Placental epithelial cell (primary cell): ENCODE measurements at places on chromosomes 1 and 21. TPM values are rescaled to one million over a fixed set of nuclear protein-coding genes. Genes with fewer than 3 reads are reported as not detected.

The GOLT1A gene
- not detected in 2 replicates for total RNA-seq

The TCP10L gene
- total RNA-seq: 0.39 TPM in 1 of 2 replicates, not detected in the other

The FAAH gene
- total RNA-seq: 10.5 and 15.3 TPM in 2 replicates

The CBR3 gene
- 0.54 and 2.4 TPM in 2 replicates for total RNA-seq

The CELA2B gene
- not detected in 2 replicates for total RNA-seq

The NPHS2 gene
- not detected in 2 replicates for total RNA-seq

The CELSR2 gene
- total RNA-seq: 3.1 and 8.6 TPM in 2 replicates
